ENCODE measurements at places on chromosomes 12 and 14. TPM values are rescaled to one million over a fixed set of nuclear protein-coding genes. Genes with fewer than 3 reads are reported as not detected.

- no peak for DNase-seq
These were observed 11.8 kb downstream of the ADIPOR2 start for GRCh38 chr12:1702713-1703112.

DNA sequence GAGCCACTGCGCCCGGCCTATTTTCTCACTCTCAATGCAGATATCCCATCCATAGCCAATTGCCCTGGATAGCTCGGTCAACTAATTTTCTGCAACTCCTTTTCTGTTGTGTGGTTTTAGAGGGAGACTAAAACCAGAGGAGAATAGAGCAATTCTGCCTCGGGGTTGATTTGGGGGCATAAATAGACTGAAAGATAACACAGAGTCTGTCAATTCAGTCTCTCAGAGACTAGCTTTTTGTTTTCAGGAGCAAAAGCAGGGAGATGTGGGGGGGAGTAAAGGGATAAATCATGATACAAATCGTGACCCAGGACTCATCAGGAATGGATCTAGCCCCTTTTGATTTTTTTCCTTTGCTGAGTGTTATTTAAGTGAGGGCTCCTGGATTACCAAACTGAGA lies 6.5 kb downstream of the COPZ1 start:
- DNase-seq, result no peak

DNA sequence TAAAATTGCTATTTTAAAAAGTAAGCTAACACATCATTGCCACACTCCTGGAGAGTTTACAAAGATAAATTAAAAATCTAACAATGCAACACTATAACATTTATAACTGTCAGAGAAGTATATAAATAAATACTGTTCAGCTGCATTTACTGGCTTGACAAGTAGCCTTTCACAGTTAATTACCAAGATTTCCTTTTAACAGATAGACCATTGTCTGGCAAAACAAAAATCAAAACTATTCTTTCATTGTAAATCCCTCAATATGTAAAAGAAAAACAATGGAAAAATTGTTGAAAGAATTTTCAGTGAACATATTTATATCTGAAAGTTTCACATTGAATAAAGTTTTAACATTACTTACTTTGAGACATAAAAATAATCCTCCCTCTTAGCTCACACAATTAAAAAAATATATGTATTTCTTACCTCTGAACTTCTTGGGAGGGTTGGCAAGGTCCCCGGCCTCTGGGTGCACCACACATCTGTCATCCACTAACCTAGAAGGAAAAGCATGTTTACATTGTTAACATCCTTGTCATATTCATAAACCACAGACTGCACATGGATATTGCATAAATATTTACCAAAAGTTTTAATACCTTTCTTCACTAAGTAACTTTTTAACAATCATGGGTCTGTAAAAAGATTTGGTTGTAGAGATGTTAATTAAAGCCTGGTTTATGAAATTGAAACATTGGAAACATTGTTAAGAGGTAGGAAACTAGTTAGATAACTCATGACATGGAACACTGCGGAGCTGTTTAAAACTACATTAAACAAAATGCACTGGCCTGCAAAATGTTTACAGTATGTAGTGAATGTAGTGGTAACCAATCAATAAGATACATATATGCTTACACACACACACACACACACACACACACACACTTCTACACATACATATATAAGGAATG lies 43.0 kb downstream of the ITPR2 start:
- no peak for DNase-seq

DNA sequence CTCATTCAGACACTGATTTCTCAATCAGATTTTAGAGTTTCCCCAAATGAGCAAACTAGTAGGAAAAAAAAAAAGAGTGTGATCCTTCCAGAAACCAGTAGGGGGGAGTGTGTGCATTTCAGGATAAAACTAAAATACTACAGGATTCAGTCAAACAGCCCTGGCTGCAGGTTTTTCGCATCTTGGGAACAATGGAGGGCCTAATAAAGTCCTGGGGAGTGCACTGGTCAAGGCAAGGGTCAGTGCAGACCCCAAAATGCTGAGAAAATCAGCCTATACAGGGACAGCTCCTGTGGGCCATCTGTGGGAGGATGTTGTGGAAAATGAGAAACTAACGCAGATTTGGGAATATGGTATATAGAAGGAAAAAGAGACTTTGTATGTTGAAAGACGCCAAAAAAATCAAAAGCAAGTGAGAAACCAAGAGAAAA lies 22.2 kb upstream of the ABCD4 start:
- no peak for DNase-seq

- DNase-seq, result peak; percentile 88
These were observed at the start of gene GDF11 for GRCh38 chr12:55742719-55743405. TSS of gene GDF11 (plus strand) at chr12:55743122. CDS start at chr12:55743317, 195 bp downstream.

- no peak for DNase-seq
These were observed 169.1 kb downstream of the TSPAN9 start for GRCh38 chr12:3246253-3246652.

GRCh38 chr14:78448164-78449094 lies 278.3 kb downstream of the NRXN3 start:
- DNase-seq, result peak; percentile 83

GRCh38 chr14:65057695-65058094 lies 44.6 kb downstream of the MAX start:
- no peak for DNase-seq

Gene TAS2R13
- total RNA-seq, result 0.79 TPM

Gene CLEC4C
- not detected for total RNA-seq

Gene GPR135
- total RNA-seq, result 8.6 TPM

Gene MYO1A
- total RNA-seq, result 1.0 TPM

Gene NOVA1
- 2.1 TPM for total RNA-seq

Gene KRT73
- total RNA-seq, result not detected

Data from adrenal gland (tissue), 19 donors.